ENCODE measurements at places on chromosomes 3 and 15.

DNA sequence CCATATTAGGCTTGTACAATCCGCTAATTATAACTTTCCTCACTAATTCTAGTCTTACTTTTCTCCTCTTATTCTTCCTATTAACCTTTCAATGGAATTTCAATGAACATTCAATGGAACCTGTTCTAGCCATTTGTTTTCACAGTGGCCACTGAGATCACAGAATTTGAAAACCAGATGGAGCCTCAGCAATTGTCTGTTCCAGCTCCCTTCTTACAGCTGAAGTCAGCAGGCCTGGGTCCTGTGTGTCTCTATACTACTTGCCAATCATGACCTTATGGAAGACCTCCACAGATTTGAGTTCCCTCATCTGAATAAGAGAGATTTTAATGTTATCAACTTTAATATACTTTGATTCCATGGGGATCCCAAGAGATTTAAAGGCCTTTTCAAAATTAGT lies 36.6 kb downstream of the TJP1 start:
- no peak for DNase-seq

DNA sequence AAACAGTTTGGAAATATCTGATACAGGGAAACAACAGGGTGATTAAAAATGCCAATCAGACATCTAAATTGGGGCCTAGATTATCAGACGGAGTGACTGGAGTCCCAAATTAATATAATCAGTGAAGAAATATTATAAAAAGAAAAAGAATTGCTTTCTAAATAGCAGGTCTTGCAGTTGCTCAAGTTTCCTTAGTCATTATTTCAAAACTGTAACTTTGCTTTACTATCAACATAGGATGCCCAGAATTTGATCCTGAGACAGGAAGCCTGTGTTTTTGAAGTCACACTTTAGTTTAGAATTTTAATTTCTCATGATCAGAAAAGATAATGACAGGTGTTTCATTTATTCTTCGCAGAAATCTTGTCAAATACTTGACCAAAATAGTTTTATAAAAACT lies 105.9 kb downstream of the IL1RAP start:
- no peak for DNase-seq

- DNase-seq, result no peak
Observed at GRCh38 chr3:98764472-98764884, 1.3 kb downstream of the ST3GAL6 start.

- DNase-seq, result no peak
Observed at GRCh38 chr3:190785047-190785446, 77.4 kb downstream of the GMNC start.

DNA sequence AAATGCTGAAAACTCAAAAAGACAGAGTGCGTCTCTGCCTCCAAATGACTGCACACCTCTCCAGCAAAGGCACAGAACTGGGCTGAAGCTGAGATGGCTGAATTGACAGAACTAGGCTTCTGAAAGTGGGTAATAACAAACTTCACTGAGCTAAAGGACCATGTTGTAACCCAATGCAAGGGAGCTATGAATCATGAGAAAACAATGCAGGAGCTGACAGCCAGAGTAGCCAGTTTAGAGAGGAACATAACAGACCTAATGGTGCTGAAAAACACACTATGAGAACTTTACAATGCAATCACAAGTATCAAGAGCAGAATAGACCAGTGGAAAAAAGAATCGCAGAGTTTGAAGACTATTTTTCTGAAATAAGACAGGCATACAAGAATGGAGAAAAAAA lies 10.1 kb upstream of the AVEN start:
- DNase-seq, result peak; percentile 87

GRCh38 chr3:111112913-111113312 lies 41.3 kb downstream of the NECTIN3 start:
- peak; percentile 18 for DNase-seq

DNA sequence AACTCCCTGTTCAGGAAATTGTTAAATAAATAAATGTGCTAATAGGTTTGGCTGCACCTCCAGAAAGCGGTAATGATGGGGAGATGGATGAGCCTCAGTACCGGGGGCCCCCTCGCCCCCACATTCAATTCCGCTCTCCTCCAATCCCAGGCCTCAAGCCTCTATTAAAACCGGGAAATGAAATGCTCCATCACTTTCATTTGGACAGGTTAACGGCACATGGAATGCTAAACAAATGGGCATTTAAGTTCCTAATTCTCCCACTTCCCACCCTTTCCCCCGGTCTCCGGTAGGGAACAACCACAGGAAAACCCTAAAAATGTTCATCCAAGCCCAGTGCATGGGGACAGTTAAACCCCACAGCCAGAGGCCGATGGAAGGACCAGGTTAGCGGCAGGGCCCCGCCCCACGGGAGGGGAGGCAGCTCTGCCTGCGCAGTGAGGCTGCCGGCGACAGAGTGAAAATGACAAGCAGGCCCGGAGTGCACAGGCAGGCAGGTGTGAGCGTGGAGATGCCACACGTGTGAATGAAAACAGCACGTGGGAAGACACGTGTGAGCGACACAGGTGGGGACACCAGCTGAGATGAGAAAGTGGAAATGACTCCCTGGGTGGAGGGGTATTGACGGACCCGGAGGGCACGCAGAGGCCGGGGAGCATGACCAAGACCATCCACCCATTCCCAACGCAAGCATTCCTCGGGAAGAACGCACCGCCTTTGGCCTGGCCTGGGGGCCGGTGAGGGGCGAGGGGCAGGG lies 28.1 kb downstream of the RNU5B-1 start:
- DNase-seq, result no peak

DNA sequence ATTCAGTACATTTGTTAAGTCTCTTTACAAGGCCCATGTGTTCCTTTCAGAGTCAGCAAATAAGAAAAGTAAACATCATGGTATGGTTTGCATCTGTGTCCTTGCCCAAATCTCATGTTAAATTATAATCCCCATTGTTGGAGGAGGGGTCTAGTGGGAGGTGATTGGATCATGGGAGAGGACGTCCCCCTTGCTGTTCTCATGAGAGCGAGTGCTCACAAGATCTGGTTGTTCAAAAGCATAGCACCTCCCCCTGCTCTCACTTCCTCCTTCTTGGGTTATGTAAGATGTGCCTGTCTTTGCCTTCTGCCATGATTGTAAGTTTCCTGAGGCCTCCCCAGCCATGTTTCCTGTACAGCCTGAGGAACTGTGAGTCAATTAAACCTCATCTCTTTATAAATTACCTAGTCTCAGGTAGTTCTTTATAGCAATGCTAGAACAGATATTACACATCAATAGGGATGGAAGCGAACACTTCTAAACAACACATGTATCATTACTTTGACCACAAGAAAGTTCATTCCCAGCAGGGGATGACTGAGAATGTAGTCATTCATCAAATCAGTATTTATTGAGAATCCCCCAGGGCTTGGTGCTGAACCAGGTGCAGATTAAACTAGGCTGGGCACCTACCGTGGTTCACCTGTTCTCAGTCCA lies 4.1 kb downstream of the EFCAB12 start:
- DNase-seq, result no peak

GRCh38 chr3:155242342-155242741 lies 51.1 kb downstream of the STRIT1 start:
- peak; percentile 4 for DNase-seq

GRCh38 chr3:129722527-129722926 lies 116.1 kb upstream of the PLXND1 start:
- DNase-seq, result no peak

DNA sequence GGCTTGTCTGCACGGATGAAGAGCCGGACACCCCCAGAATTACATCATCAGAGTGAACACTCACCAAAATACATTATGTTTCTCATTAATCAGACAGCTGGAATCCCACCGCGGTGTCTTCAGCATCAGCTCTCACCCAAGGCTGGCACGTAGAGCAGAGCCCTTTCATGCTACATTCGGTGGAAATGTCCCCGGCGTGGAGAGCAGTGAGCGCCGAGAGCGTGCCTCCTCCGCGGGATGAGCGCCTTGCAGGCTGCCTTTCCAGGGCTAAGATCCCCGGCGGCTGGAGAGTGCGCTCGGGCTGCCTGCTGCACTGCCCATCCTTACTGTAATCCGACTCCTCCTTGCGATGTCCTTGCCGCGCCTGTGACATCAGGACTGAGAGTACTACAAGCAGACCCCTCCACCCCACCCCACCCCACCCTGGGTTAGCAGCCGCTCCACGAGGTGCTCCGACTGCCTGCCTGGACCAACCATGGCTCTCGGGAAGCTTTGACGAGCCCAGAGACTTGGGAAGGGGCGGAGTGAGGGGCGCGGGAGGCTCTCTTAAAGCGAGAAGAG lies at the start of gene ZNF385D:
ZNF385D (minus strand) TSS at position 380 of the 561 bp plus-strand sequence; CDS start at position 86, 294 bp downstream.
- DNase-seq, result peak; percentile 83

GRCh38 chr3:161409858-161410257 lies 38.5 kb upstream of the SPTSSB start:
- DNase-seq, result no peak

Data from astrocyte (in vitro differentiated cells and primary cell).